ENCODE measurements at places on chromosomes 7 and 10.

GRCh38 chr7:20122073-20122472 is 95.1 kb downstream of the MACC1 start:
- no peak for DNase-seq

DNA sequence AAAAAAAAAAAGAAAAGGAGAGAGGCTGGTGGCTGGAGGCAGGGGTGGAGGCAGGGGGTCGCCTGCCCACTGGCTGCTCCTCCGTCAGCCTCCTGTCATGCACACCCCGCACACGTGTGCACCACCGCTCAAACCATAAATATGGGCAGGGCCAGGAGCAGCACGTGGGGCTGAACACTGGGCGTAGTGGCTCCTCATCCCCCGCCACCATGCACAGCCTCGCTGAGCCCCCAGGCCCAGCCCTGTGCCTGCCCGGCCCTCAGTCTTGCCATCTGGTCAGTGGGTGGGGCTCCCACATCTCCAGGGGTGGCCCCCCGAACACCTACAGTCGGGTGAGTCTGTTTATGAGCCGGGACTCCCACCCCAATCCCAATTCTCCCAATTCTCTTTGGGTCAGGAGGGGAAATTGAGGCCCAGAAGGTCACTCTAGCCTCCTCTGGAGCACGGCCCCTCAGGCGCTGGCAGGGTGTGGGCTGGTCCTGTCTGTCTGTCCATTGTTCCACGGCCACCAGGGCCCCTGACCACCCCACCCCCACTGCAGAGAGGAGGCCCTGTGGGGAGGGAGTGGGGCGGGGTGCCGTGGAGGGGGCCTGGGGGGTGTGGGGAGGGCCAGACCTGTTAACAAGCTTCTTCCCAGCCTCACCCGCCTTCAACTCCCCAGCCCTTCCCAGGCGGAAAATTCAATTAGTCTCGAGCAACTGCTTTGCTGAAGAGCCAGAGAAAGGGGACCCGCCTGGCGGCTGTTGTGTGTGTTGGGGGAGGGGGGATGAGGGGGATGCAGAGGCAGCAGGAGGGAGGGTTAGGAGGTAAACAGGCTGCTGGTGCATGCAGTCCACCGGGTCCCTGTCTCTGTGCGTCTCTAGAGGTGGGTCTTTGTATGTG is 19.5 kb upstream of the GRIFIN start:
- peak; percentile 96 for DNase-seq

DNA sequence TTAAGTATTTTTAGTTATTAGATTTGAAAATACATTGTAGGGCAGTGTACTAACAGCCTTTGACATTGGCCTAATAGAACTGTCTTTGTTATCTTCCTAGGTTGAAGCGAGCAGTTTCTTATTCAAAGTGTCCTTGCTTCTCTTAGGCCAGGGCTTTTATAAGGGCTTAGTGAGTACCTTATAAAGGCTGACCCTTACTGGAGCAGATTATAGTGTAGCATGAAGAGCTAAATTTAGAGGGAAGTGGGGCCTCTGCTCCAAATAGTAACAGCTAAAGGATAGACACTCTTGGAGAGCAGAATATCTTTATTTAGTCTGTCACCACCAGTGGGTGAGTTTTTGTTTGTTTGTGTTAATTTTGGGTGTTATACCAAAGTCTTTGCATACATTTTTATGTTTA is 15.9 kb downstream of the BZW2 start:
- no peak for DNase-seq

DNA sequence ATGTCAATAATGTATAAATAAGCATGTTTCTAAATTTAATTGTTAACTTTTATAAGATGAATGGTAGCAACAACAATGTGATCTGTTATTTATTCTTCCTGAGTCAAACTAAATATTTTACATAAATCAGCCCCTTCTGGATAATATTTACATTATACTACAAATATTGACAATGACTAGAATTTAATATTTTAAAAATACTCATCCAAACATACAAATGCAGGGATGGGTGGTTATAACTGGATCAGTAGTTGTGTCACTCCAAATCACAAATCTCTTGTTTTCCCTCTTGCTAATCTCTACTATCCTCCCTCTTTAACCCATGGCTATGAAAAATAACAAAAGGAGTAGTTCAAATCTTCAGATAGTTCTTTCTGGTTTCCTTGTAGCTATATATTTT is 407.0 kb downstream of the HTR7 start:
- no peak for DNase-seq

- peak; percentile 42 for DNase-seq
These were observed 145.7 kb downstream of the FGFR2 start for GRCh38 chr10:121452581-121452980.

DNA sequence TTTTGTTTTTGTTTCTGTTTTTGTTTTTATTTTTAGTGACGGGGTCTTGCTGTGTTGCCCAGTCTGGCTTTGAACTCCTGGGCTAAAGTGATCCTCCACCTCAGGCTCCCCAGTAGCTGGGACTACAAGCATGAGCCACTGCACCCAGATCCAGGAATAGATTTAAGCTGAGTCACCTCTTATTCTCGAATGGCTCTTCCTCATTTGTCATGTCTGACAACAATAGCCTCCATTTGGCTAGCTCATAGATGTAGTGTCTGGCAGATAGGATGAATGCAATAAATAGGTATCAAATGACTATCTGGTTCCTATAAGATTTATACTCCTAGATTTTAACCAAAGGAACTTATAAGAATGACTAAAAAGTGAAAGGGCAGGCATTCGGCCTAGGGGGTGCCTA is 172.9 kb downstream of the TMEM26 start:
- no peak for DNase-seq

- DNase-seq, result no peak
These were observed 335.3 kb downstream of the NRG3 start for GRCh38 chr10:82210331-82210730.

DNA sequence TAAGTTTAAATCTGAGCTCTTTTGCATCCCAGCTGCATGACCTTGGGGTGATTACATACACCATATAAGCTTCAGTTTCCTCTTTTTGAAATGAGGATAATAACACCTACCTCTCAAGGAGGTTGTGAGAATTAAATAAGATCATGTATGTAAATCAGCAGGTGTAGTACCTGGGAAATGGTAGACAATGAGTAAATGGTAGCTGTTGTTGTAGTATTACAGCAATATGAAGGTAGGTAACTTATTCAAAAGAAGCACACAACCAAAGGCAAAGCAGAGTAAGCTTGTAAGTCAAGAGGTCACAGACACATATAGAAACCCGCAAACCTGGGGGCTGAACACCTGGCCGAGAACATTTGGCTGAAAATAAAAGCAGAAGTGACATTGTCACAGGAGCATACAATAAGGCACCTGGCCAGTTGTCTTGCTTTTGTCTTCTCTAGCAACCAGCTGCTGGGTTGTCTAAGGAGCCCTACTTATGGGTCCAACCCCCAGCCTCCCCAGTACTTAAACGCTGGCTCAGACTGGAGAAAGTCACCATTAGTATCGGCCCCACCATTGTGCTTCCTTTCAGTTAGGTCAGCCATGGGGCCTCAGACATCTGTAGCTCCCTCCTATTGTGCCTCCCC is 203.6 kb upstream of the MKLN1 start:
- DNase-seq, result no peak

DNA sequence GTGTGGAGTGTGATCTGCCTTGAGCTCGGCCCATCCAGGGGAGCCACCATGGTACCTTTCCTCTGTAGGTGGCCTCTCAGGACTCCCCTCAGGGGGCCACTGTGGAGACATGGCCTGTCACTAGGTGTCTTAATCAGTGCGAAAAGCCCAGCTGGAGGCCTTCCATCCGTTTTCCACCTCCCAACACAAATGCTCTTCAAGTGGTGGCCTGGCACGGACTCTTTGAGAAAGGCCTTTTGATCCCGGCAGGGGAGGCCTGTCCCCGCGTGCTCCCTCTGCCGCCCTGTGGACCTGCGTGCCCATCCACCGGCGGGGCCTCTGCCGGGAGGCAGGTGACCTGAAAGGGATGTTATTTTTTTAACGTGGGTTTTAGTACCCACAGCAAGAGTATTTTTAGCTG is 149.5 kb downstream of the RGS10 start:
- DNase-seq, result no peak

- DNase-seq, result no peak
These were observed 118.3 kb downstream of the FAM53B start for GRCh38 chr10:124625831-124626238.

DNA sequence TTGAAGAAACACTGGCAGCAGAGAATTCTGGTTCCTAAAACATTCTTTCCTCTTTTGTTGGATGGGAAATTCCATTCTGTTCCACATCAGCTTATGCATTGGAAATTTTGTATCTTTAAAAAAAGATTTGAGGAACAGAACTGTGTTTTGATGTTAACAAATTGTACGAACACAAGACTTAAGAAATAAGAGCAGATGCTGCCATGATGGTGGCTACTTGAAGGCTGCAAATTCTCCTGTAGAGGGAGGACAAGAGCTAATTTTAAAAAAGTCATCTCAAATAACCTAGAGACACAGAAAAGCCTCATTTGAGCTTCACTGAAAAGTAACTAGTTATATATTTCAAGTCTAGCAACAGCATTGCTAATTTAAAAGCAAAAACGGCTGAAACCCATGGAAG is 29.8 kb downstream of the NDUFB2 start:
- DNase-seq, result no peak

- no peak for DNase-seq
These were observed 77.4 kb upstream of the FRMD4A start for GRCh38 chr10:14408139-14408538.

DNA sequence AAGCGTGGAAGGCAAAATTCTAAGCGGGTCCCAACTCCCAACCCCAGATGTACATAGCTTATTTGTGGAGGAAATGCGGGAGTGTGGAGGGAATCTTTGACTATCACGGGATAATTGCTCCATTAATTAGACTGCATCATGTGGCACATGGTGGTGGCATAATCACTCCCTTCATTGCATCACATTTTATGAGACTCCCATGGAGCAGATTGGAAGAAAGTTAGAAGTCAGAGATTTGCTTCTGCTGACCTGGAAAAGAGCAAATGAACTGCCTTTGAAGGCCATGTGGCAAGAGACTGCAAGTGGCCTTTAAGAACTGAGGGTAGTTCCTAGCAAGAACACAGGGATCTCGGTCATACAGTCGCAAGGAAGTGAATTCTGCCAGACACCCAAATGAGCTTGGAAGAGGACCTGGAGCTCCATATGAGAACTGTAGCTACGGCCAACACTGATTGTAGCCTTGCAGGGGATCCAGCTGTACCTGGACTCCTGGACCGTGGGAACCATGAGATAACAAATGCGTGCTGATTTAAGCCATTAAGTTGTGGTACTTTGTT is 37.1 kb upstream of the ITGB1 start:
- DNase-seq, result no peak

DNA sequence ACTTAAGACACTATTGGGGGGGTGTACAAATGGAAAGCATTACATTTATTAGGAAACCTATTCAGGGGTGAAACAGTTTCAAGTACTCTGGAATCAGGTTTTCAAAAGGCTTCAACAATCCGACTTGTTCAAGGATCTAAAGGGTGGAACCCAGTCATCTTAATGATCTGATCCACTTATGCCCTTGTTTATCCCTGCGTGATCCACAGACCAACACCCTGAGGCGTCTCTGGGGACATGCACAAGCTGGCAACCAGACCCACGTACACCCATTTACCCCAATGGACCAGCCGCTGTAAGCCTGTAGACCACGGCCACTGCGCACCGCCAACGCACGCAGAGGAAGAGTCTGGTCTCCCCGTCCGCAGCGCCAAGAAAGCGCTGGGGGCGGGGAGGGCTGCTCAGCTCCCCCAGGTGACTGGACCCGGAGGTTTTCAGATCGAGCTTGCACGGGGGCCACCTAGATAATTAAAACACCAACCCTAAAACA is 13.4 kb downstream of the HNRNPF start:
- DNase-seq, result no peak

- DNase-seq, result no peak
These were observed 154.2 kb downstream of the EBF3 start for GRCh38 chr10:129809841-129810240.

GRCh38 chr7:18191862-18192625 is 164.4 kb upstream of the PRPS1L1 start:
- DNase-seq, result no peak

DNA sequence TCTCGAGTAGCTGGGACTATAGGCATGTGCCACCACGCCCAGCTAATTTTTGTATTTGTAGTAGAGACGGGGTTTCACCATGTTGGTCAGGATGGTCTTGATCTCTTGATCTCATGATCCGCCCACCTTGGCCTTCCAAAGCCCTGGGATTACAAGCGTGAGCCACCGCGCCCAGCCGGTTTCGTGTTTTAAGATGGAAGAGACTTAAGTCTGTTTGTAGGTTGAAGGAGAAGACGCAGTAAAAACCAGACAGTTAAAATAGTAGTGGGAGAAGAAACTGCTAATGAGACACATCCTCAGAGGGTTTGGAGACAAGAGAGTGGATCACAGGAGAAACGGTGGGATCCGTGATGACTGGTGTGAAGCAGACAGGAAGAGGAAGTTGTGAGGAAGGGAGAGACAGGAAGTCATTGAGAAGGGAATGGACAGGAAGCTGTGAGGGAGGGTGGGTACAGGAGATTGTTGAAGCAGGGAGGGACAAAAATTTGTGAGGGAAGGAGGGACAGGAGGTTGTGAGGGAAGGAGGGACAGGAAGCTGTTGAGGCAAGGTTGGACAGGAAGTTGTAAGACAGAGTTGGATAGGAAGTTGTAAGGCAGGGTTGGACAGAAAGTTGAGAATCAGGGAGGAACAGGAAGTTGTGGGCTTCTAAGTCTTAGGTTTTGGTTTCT is 115.5 kb downstream of the WDFY4 start:
- DNase-seq, result no peak

- no peak for DNase-seq
These were observed 217.5 kb downstream of the SFMBT2 start for GRCh38 chr10:7193369-7193768.

- DNase-seq, result no peak
These were observed 103.5 kb downstream of the FAM53B start for GRCh38 chr10:124640538-124641231.

GRCh38 chr7:2438775-2439174 is 35.4 kb downstream of the CHST12 start:
- no peak for DNase-seq

DNA sequence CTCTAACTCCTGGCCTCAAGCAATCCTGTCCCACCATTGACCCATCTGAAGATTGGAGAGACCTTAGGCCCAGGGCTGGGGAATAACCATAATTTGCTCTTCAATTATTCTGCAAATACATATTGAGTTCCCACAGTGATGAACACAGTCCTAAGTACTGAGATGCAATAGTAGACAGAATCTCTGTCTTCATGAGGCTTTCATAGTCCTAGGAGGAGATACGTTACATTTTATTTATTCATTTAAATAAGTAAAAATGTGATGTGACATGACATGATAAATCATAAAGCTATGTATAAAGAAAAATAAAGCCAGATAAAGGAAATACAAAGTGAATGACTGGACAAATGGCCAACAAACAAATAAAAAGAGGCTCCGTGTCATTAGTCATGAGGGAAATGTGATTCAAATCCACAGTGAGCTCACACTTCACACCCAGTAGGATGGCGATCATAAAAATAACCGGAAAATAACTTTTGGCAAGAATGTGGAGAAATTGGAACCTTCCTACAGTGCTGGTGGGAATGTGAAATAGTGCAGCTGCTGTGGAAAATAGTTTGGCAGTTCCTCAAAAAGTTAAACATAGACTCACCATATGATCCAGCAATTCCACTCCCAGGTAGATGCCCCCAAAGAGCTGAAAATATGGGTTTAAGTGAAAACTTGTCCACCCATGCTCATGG is 52.1 kb upstream of the JCAD start:
- DNase-seq, result no peak
